NCI-H1092 treated with DMSO at 0.1 percent for 48 hours (cell line): ENCODE measurements at places on chromosomes 16 and 17.

GRCh38 chr16:66919569-66920298 lies 1.0 kb upstream of the CDH16 start:
- DNase-seq: no peak

- DNase-seq: peak; percentile 26
Measured at GRCh38 chr16:15427648-15428239, 6.6 kb upstream of the BMERB1 start.

GRCh38 chr16:71658771-71659170 lies 32.8 kb downstream of the MARVELD3 start:
- no peak for DNase-seq

GRCh38 chr16:79767421-79768275 lies 167.1 kb upstream of the MAF start:
- no peak for DNase-seq

DNA sequence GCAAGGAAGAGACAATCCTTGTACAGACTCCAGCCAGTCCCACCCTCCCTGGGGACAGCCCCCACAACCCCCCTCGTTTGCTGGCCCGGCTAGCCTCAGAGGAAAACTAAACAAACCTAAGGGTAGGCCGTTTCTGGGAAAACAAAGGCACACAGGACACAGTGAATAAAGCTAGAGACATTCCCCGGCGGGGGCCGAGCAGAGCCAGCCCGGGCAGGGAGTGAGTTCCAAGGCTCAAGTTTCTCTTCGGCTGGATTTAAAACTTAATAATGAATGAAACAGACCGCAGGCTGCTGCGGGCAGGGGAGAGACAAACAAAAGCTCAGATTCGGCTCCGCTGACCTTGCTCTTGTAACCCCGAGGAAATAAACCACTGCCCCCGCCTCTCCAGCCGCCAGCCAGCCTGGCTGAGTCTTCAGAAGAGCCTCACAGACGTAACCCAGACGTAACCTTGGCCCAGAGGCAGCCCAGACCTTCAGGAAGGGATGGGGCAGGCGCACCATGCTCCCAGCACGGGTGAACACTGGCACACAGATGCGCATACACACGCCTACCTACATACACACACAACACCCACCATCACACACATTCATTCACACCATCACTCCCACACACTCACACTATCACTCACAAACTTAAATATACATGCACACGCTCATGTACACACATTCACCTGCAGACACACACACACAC lies 216.0 kb downstream of the ZNF423 start:
- DNase-seq: no peak

DNA sequence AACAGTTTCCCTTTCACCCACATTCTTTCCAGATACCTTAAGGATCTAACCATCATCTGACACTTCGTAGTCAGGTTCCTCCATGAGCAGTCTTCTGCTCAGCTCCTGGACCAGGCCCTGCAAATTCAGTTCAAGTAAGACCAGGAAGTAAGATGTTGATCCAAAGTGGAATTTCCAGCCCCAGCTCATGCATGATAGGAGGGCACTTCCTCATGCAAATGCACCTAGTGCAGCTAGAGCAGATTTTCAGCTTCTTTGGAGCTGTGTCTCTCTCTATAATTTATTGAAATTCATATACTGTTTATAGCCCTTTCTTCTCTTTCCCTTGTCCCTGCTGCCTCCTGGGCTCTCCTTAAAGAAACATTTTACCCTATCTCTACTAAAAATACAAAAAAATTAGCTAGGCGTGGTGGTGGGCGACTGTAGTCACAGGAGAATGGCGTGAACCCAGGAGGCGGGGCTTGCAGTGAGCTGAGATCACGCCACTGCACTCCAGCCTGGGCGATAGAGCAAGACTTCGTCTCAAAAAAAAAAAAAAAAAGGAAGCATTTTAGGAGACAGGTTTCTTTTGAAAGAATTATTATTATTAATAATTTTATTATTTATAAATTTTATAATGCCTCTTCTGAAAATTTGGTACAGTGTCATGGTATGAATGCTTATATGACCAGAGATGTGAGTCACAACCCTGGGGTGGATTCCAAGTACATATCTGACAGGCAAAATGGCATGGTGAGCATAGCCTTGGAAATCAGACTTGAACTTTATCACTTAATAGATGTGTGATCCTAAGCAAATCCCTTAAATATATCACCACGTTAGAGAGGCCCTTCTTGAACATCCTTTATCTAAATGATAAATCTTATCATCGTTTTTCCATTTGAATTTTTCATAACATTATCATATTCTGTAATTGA lies 94.3 kb downstream of the SSH2 start:
- no peak for DNase-seq

DNA sequence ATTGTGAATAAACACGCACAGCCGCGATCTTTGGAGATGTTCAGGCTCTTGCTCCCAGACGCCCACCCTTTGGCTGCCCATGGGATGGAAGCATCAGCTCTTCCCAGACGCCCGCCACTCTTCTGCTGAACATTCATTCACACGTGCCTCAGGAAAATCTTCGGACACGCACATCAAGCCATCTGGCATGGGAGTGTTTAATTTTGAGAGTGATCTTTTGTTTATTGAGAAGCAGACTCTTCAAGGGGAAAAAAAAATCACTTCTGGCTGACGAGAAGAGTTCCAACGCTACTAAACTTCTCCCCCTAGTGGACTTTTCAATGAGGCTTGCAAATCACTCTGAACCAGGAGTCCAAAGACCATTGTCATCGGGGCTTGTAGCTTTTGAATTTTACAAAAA lies 62.0 kb upstream of the NUDT7 start:
- peak; percentile 35 for DNase-seq

DNA sequence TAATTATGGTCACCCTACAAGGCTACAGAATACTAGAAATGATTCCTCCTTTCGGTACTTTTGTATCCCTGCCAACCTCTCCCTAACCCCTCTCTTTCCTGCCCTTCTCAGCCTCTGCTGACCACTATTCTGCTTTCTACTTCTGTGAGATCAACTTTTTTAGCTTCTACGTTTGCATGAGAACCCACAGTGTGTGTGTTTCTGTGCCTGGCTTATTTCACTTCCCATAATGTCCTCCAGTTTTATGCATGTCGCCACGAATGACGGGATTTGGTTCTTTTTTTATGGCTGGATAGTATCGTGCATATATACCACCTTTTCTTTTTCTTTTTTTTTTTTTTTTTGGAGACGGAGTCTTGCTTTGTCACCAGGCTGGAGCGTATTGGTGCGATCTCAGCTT lies 92.1 kb downstream of the RAP1GAP2 start:
- DNase-seq: no peak

GRCh38 chr17:81456798-81457197 lies 55.8 kb downstream of the ACTG1 start:
- DNase-seq: no peak

DNA sequence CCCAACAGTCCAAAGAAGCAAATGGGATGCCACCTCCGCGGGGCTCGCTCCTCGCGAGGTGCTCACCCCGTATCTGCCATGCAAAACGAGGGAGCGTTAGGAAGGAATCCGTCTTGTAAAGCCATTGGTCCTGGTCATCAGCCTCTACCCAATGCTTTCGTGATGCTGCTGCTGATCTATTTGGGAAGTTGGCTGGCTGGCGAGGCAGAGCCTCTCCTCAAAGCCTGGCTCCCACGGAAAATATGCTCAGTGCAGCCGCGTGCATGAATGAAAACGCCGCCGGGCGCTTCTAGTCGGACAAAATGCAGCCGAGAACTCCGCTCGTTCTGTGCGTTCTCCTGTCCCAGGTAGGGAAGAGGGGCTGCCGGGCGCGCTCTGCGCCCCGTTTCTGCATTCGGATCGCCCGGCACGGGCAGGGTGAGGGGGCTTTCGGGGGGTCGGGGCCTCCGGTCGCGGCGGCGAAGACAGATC lies at the start of gene CDH13:
CDH13 (plus strand) TSS at position 179 of the 471 bp plus-strand sequence.
- no peak for DNase-seq

DNA sequence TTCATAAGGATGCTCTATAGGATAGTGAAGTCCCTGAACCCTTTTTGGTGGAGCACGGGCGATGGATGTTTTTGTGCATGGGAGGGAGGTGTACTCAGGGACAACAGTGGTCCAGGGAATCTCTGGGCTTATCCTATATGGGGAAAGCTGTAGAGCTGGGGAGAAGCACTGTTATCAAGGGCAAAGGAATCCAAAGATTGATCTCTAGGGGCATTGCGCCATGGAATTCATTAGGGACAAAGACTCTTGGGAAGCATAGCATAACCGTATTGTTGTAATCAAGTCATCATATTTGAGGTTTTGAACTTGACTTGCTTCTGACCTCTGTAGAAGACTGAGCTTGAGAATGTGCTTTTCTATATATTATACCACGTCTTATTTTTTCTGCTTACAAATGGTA lies 172.9 kb upstream of the ZFHX3 start:
- no peak for DNase-seq

GRCh38 chr17:27572665-27573064 lies 58.3 kb upstream of the LGALS9 start:
- DNase-seq: no peak

DNA sequence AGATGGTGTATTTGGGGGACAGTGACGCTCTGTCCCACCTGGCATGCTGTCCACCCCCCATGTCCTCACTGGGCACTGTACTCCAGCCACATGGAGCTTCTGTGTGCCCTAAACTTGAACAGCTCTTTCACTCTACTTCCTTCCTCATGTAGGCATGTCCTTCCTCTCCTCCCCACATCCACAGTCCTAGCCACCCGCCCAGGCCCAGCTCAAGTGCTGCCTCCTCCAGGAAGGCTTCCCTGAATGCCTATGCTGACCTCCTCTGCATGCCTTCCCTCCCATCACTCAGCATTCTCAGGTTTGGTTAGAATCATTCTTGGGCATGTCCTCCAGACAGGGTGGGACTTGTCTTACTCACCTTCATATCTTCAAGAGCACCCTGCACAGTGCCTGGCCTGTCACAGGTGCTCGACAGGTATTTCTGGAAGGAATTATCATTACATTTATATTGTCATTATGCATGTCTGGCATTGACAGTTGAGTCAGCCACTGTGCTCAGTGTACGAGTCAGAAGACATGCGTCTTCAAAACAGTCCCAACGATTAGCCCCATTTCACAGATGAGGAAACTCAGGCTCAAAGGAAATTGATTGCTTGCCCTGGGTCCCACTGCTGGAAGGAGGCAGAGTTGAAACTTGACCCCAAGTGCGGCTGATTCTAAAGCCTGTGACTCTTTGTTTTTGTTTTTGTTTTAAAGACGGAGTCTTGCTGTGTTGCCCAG lies 42.1 kb upstream of the TOB1 start:
- no peak for DNase-seq

DNA sequence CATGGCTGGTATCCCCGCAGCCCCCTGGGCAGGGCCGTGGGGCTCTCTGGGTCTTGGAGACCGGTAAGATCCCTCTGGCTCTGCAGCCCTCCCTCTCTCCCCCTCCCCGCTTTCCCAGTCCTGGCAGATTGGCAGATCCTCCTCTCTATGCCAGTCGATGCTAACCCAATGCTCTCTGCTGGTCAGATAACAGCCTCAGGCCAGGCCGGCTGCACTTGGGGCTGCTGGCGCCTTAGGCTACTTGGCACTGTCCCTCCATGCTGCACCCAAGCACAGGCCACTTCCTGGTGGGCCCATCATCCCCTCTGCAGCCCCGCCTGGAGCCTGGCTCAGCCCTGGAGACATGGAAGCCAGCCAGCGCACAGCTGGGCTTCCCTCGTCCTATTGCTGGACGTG lies 81.7 kb downstream of the RTN4RL1 start:
- no peak for DNase-seq

DNA sequence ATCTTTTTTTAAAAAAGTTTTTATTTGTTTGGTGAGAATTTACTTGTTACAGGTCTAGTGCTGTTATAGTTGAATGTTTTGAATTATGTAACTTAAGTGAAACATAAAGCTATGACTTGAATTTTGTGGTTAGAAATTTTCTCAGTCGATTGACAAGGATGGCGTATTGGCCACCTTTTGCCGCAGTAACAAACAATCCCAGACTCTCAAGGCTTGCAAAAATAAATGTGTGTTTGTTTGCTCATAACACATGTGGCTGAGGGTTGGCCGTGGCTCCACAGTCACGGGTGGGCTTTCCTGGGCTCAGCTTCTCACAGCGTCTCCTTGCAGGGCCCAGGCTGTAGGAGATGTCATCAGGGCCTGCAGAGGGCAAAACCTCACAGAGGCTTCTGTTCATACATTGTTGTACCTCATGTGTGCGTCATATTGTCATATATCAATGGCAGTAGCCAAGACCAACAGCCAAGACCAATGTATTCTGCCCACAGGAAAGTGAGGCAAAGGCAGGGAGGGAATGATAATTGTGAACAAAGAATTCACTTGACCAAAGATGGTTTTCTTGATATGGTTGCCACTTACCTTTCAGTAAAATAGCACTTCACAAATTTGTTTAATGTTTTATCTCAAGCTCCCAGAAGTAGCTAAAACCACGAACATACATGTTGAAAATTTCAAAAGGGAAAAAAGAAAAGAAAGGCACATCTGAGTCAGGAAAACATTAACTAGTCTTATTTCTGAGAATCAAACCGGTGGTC lies 93.5 kb downstream of the WWOX start:
- DNase-seq: no peak

GRCh38 chr17:38925263-38925995 lies at the start of gene LASP1NB:
Gene LASP1NB, plus strand, starts transcription at chr17:38925614.
- DNase-seq: no peak
